Stimulated activated naive CD8-positive, alpha-beta T cell treated with anti-CD3 and anti-CD28 coated beads, Interleukin-15, amount 100 ng/mL, for 72 hours (primary cell): ENCODE measurements at places on chromosomes 5 and 9.

GRCh38 chr9:74281674-74282073, 215.5 kb upstream of the RORB start:
- DNase-seq, result no peak

DNA sequence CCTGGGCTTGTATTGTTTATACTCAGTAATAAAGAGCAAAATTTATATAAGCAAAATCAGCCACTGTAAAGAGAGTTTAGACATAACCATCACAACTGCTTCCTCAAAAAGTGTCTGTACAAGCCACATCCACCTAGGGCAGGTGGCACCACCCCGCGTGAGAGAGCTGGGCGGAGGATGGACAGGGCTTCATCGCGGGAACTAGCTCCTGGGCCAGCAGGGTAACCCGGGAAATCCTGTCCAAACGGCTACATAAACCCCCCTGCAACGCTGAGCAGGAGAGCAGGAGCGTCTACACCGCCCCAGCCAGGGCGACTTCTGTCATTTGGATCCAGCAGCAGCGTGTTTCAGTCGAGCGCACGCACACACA, 1.3 kb downstream of the SLC6A3 start:
- no peak for DNase-seq

DNA sequence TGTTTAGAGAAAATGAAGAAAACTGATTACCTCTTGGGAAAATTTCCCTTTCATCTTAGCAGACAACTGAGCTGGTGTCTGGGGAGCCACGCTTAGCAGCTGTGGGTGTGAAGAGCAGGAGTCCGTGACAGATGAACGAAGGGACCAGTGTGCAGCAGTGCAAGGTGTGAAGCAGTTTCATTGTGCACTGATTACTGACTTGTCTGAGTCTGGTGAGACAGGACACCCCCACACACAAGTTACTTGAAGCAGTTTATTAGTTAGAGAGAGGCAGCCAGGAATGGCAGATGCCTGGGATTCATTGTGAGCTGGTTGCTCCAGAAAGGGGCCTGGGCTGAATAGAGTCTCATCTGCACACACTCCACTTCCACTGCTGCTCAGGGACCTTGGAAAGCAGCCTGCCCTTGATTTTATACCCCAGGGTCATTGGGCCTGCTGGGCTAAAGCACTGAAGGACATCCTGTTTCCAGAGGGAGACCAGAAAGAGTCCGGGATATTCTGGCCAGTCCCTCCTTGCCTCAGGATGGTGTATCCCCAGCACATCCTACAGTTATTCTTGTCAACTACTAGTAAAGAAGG, 47.4 kb downstream of the FBXL7 start:
- no peak for DNase-seq

GRCh38 chr5:96506866-96507527, 73.9 kb upstream of the PCSK1 start:
- no peak for DNase-seq

DNA sequence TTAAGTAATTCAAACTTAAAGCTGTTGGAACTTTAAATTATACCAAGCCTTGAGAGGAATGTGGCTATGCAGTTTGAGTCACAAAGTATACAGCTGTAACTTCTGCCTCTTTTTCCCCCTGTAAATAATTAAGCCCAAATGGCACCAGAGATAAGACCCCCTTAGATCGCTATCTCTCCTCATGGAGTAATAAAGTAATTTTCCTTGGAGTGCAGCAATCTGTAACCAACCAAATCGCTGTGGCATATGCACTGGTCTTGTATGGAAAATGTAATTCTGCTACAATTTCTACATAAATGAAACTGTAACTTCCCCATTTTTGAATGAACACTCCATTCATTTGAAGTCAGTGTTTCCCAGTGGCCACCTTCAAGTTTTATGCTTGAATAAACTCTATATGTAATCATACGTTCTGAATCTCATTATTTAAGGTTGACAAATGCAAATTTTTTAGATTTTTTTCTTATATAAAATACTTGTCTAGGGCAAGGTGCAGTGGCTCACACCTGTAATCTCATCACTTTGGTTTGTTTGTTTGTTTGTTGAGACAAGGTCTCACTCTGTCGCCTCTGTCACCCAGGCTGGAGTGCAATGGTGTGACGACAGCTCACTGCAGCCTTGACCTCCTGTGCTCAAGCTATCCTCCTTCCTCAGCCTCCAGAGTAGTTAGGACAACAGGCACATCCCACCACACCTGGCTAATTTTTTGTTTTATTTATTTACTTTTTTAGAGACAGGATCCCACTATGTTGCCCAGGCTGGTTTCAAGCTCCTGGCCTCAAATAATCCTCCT, 12.3 kb downstream of the SUSD1 start:
- DNase-seq, result no peak

- DNase-seq, result no peak
Observed at GRCh38 chr5:9498541-9499497, 47.1 kb downstream of the SEMA5A start.

- no peak for DNase-seq
Observed at GRCh38 chr5:15796557-15796956, 296.6 kb downstream of the FBXL7 start.

GRCh38 chr5:100992354-100992753, 89.3 kb upstream of the ST8SIA4 start:
- DNase-seq, result no peak
